ENCODE measurements at places on chromosomes 2 and 18. TPM values are rescaled to one million over a fixed set of nuclear protein-coding genes. Genes with fewer than 3 reads are reported as not detected.

The ERBB4 gene
- total RNA-seq = 2.9 TPM

The ANKRD53 gene
- total RNA-seq = 0.61 TPM

GRCh38 chr2:122635686-122636085, 880.2 kb downstream of the TSN start:
- DNase-seq = no peak

The DCC gene
- 1.9 TPM for total RNA-seq

The RAPGEF4 gene
- total RNA-seq = 83.7 TPM

GRCh38 chr2:187011206-187011832, 162.3 kb upstream of the ZSWIM2 start:
- DNase-seq = no peak

The NXPH2 gene
- not detected for total RNA-seq
